Panc1 (cell line): ENCODE measurements at places on chromosomes 11 and 22.

GRCh38 chr11:119983816-119984215 lies 154.1 kb downstream of the TRIM29 start:
- peaks cover 37% of the 10 kb centered on the region for H3K27me3 ChIP-seq
- H3K27ac ChIP-seq: no peak overlapping the region
- no peak overlapping the region for H3K4me3 ChIP-seq
- no peaks in the 10 kb centered on the region for H3K4me1 ChIP-seq
- H3K36me3 ChIP-seq: no peaks in the 10 kb centered on the region
- DNase-seq: no peak

DNA sequence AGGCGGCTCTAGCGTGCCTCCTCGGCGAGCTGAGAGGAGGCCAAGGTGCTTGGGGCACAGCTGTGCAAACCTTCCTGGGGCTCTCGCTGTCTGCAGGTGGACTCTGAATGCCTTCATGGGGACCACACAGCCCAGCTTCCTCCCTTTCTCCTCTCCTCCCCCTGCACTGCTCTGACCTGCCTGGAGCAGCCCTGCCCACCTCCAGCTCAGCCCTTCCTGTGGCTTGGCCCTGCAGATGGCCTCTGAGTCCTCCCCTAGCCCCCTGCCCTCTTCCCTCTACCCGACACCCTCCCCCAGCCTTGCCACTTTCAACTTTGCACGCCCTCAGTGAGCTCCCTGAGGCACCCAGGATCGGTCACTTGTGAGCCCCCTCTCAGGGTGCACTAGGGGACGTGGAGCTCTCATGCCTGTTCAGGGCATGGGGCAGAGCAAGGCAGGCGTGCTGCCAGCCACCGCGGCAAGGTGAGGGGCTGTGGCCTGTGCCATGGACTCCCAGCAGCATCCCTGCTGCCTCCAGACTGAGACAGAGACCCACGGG lies 31.4 kb downstream of the PPM1F start:
- H3K4me3 ChIP-seq: no peak overlapping the region
- DNase-seq: no peak
- H3K4me1 ChIP-seq: no peaks in the 10 kb centered on the region; the same call in 1 of the 2 replicates
- no peak overlapping the region for H3K27ac ChIP-seq
- no peaks in the 10 kb centered on the region for H3K36me3 ChIP-seq

GRCh38 chr11:86559311-86559945 lies 113.0 kb downstream of the ME3 start:
- DNase-seq: no peak
- H3K4me3 ChIP-seq: no peak overlapping the region
- H3K36me3 ChIP-seq: no peaks in the 10 kb centered on the region
- H3K27me3 ChIP-seq: no peaks in the 10 kb centered on the region

GRCh38 chr22:29478326-29479276 lies 1.4 kb upstream of the NEFH start:
- no peak for DNase-seq
- H3K27ac ChIP-seq: no peak overlapping the region
- no peak overlapping the region for H3K4me3 ChIP-seq
- H3K36me3 ChIP-seq: no peaks in the 10 kb centered on the region
- H3K27me3 ChIP-seq: no peaks in the 10 kb centered on the region
- H3K4me1 ChIP-seq: 0 out of 2 replicates have a peak, but pooled peaks cover 2% of the 10 kb centered on the region

DNA sequence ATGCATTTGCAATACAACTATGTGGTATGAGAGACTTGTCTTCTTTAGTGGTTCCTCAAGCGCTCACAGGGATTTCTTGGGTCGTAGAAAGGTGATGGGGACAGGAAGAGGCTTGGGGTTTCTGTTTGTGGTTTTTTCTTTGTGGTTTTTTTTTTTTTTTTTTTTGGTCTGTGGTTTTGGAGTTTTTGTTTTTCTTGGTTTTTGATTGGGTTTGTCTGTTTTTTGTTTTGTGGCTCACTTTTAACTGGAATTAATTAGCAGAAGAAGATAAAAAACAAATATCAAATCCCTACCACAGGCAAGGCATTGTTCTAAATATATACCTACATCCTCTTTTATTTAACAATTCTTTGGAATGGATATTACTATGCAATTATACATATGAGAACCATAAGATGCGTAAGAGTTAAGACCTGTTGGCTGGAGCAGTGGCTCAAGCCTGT lies 5.5 kb downstream of the TTC28 start:
- no peaks in the 10 kb centered on the region for H3K36me3 ChIP-seq
- H3K4me3 ChIP-seq: no peak overlapping the region
- no peak for DNase-seq
- no peak overlapping the region for H3K27ac ChIP-seq

DNA sequence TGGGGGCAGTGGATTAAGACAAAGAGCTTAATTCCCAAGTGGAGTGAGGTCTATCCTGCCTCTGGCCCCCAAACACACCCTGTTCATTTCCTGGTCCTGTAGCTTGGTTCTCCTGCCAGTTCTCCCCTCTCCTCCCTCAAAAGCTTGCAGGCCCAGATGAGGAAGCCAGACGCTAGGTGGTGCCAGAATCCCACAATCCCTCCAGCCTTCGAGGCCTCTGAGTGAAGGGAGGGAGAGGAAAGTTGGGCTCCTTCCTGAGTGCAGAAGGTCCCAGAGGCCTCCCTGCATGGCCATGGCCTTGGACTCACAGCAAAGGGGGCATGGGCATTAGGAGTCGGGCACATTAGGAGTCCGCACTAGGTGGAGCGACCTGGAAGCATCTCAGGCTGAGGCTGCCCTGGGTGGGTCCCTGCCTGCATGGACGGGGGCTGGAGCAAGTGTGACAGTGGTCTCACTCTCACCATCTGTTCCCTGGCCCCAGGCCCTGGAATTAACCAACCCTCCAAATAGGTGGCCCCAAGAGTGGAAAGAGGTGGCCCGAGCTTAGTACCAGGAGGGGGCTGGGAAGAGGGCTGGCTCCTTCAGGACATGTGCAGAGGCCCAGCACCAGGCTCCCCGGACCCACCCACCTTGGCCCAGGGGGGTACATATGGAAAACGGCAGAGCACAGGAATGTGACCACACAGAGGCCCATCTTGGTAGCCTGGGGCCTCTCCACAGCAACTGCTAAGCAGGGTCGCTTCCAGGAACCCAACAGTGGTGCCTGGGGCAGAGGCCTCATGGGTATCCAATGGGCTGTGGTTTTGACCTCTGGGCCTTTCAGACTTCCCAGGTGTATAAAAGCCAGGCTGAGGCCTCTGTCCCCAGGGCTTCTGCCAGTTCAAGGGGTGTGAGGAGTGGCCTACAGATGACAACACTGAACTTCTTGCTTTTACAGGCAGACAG lies 5.2 kb downstream of the FXYD2 start:
- H3K27ac ChIP-seq: no peak overlapping the region
- H3K4me1 ChIP-seq: peaks cover 20% of the 10 kb centered on the region
- H3K4me3 ChIP-seq: no peak overlapping the region
- H3K27me3 ChIP-seq: no peaks in the 10 kb centered on the region; the same call in 1 of the 2 replicates

- H3K4me1 ChIP-seq: no peaks in the 10 kb centered on the region; the same call in 1 of the 2 replicates
- no peaks in the 10 kb centered on the region for H3K27me3 ChIP-seq
- H3K36me3 ChIP-seq: no peaks in the 10 kb centered on the region
- no peak within 1 kb of the TSS for H3K4me3 ChIP-seq
- DNase-seq: no peak
Measured at GRCh38 chr11:47378010-47378835, at the start of gene SPI1. SPI1 (minus strand) TSS chr11:47378547; CDS start chr11:47378353, 194 bp downstream.

DNA sequence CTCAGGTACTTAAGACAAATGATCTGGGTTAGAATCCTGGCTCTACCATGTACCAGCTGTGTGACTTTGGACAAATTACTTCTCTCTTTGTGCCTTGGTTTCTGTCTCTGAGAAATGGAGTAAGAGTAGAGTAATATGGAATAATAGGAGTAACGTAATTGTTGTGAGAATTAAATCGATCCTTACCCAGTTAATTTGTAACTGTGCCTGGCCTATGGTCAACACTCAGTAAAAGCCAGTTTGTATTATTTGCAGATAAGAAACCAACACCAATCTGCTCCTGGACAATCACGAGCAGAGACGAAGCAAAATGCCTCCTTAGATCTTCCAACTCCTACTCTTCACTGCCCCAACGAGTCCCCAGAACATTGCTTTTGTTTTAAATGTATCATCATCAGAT lies 266.7 kb downstream of the DCDC1 start:
- no peak for DNase-seq
- no peaks in the 10 kb centered on the region for H3K27me3 ChIP-seq
